ENCODE measurements at places on chromosomes 3 and 15. TPM values are rescaled to one million over a fixed set of nuclear protein-coding genes. Genes with fewer than 3 reads are reported as not detected.

UCN2 gene
- total RNA-seq, result not detected

LSAMP gene
- 0.89 TPM for total RNA-seq

SCG5 gene
- total RNA-seq, result 4.9 TPM

PLS1 gene
- total RNA-seq, result 472 TPM

RASL12 gene
- 9.2 TPM for total RNA-seq

RLBP1 gene
- not detected for total RNA-seq

APBA2 gene
- total RNA-seq, result 1.2 TPM

MYL3 gene
- 0.79 TPM for total RNA-seq

VGLL4 gene
- 53.4 TPM for total RNA-seq

GRCh38 chr3:133956982-133957381 lies 61.3 kb upstream of the RAB6B start:
- DNase-seq, result no peak

- DNase-seq, result no peak
These were observed 131.3 kb upstream of the CTDSPL start for GRCh38 chr3:37730383-37730782.

- no peak for DNase-seq
These were observed 5.7 kb downstream of the SLC38A3 start for GRCh38 chr3:50210510-50211367.

DNA sequence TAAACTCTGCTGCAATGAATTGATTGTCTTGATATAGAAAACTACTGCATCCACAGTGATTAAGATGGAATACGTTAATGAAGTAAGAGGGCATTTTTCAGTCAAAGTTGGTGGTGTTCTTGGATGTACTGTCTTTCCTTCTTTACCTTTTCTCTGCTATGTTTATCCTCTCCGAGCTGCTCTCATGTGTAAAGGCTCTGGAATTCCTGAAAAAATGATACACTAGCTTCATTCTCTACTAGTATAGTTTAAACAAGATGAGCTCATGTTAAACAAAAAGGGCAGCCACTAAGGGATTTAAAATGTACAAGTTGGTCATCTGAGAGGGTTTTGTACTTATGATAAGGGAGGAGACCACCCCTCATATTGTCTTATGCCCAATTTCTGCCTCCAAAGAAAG lies 504.6 kb upstream of the NECTIN3 start:
- no peak for DNase-seq

DNA sequence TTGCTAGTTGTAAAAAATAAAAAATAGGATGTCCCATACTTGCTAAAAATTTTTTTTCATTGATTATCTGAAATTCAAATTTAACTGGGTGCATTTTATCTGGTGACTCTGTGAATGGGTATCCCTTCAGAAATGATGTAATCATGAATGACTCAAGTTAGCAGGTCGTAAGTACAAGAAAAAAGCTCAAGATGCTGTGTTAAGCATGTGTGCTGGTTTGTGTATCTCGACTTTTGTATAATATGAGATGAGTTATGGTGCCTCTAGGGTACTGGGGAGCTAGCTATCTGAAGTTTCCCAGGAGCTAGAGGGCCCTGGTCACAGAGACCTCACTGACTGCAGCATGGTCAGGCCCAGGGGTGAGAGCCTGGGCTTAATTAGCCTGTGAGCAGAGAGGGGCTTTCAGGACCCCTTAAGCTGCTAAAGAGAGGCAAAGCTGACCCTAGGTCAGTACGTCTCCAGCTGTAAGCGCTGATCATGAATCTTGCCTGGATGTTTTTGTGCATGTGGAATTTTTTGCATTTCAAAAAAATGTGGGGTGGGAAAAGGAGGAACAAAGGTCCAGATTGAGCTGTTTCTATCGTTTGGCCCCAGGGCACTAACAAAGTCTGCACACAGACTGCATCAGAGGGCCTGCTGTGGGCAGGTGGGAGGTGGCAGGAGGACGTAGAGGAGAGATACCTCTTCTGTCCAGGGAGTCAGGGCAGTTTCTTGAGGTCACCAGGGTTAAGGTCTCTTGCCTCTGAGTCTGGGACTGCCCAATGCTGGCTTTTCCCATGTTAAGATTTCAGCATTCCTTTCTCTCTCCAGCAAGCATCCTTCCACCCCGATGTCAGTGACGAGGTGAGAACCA lies 233.2 kb upstream of the TPM1 start:
- DNase-seq, result no peak

- no peak for DNase-seq
These were observed 7.2 kb upstream of the OTOL1 start for GRCh38 chr3:161489395-161489794.

DNA sequence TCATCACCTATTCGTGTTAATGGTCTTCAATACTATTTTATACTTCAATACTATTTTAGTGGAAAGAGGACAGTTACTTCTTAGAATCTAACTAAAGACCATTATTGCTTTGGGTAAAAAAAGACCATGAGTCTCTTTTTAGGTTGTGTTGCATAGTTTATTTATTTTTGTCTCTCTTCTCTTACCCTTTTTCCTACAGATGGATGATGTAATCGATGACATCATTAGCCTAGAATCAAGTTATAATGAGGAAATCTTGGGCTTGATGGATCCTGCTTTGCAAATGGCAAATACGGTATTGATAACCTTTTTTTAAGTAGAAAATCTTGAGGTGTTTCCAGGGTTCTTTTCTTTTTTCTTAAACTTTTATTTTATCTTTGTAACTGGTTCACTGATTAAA lies 58.5 kb upstream of the SAMMSON start:
- DNase-seq, result no peak

- no peak for DNase-seq
These were observed 50.7 kb upstream of the FOXB1 start for GRCh38 chr15:59953392-59953883.

DNA sequence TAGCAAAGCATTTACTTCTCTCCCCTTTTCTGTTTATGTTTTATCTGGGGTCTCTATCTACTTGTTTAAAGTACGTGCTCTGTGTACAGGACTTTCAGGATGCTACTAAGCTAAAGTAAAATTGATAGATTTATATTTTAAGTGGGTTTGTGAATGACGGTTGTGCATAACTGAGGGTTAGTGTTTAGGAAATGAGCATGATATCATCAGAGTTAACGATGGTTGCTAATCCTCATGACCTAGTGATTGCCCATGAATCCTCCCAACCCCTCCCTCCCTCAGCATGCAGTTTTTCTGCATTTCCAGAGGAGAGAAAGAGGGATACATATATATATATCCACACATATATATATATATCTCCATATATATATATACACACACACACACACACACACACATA lies 957.2 kb downstream of the TUSC7 start:
- no peak for DNase-seq

- DNase-seq, result no peak
These were observed 419.3 kb downstream of the TUSC7 start for GRCh38 chr3:117128872-117129271.

- DNase-seq, result no peak
These were observed at the start of gene SLC6A1 for GRCh38 chr3:10992017-10992942. SLC6A1 (plus strand) TSS chr3:10992748; CDS start chr3:11017212, 24,464 bp downstream.

DNA sequence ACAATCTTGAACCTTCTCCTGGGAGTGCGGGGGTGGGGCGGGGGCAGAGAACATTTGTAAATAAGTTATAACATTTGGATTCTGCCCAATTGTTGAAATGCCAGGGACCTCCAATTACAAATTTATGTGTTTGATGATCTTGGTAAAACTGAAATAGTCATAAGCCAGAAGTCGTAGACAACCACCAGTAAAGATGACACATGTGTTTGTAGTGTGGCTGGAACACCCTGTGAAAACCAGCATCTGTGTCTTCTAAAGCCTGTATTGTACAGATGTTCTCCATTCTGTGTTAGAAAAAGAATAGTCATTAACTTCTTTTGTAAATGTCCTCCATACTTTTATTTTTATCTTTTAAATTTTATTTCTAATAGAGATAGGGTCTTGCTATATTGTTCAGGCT lies 61.8 kb downstream of the ARIH1 start:
- DNase-seq, result no peak

DNA sequence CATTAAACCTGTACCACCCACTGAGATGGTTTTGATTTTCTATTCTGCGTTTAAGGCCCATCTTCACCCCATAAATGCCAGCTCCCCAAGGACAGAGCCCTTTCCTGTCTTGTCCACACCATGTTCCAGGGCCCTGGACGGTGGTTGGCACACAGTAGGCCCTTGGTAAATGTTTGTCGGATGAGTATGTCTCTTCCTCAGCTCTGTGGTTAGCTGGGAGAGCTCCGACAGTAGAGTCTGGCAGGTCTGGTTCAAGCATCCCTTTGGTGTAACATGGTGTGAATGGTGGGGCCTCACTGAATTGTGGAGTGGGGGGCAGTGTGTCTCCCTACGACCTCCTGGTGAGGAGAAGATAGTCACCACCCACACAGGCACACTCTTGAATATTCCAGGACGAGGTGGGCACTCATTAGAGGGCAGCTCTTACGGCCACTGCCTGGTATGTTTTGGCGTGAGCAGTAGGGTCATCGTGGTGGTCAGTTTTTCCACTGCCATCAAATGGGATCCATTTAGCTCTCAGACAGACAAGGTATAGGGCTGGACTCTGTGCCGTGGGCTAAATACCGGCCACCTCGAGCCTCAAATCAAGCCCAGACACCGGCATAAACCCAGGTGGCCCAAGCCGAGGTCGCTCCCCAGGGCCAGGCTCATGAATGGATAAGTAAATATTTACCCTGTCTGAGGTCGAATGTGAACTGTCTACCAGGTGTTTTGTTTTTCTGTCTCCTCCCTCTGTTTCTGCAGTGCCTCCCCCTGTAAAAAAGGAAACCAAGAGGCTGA lies 61.3 kb downstream of the SMAD3 start:
- no peak for DNase-seq

DNA sequence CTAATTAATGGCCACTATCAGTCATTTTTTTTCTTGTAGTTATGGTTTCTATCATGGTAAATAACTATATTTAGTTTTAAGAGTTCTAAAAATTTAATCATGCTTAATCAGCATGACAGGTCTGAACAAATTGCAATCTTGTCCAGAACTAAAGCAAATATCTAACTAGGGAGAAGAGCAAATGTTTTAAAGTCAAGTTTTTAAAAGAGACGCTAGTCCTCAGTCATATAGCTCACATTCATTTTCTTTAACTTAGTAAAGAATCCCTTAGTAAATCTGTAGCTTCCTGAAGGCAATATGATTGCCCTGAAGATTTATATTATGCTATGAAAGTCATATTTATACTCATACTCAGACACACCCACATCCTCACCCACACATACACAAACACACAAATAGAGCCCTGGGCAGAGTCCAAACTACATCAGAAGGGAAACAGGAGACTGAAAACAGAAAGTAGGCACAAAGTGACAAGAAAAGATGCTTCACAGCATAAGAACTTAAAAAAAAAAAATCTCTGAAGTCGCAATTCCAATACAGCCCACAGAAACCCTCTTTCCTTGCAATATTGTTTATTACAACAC lies 1149.1 kb downstream of the SI start:
- DNase-seq, result peak; percentile 42

- no peak for DNase-seq
These were observed 751.7 kb upstream of the GOLIM4 start for GRCh38 chr3:168847291-168847883.

DNA sequence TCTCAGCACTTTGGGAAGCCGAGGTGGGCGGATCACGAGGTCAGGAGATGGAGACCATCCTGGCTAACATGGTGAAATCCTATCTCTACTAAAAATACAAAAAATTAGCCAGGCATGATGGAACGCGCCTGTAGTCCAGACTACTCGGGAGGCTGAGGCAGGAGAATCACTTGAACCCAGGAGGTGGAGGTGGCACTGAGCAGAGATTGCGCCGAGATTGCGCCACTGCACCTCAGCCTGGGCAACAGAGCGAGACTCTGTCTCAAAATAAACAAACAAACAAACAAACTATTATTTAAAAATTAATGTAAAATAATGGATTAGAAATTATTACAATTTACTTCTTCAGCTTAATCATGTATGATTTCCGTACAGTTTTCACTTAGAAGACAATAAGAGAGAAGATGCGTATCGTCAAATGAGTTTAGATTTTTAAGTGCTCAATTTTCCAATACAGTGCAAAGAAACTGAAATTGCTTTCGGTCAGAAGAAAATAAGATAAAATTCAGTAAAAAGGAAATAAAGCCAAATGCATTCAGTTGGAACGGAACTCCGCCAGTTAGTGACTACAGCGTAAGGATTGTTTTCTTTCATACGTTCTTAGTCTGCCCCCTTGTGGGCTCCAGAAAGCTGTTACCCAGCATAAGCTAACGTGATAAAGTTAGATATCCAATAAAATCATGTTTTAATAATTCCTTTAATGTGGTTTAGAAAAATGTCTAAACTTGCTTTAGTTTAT lies 24.8 kb downstream of the AADAC start:
- no peak for DNase-seq

DNA sequence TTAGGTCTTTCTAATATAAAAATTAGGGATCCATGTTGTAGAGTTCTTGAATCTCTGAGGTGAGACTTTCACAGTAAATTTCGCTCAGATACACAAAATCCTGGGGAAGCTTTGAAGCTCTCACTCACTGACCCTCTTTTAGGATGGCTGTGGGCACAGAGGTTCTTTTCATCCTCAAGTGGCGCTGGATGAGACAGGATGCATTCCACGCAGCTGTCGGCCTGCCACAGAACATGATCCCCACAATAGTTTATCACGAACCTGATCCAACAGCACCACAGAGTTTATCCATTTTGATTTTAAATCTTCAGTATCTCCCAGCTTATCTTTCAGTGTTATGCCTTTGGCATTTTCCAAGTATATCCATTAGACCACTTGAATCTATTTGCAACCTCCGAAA lies 91.9 kb downstream of the WDR76 start:
- DNase-seq, result no peak

- no peak for DNase-seq
These were observed 106.8 kb upstream of the PRR23C start for GRCh38 chr3:139151530-139151929.

DNA sequence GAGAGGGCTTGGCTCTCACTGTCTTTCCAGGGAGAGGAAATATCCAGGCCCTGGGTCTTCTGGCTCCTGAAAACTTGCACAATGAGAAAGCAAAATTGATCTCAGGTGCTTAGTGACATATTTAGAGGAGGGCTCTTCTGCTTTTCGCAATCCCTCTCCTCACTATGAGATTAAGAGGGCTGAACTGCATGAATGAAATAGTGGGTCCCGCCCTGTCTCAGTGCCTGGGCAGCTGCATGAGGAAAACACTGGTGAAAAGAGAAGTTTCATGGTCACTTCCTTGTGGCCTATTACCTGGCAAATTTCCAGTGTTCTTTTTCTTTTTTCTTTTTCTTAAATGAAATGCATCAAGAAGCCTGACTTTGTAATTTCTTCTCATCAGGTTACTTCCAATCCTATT lies 73.5 kb downstream of the TRAK1 start:
- DNase-seq, result no peak

Data from left colon (tissue), 2 donors.